A549 treated with ZK216348 at 1 μM for 4 hours (cell line): ENCODE measurements at places on chromosomes 7 and 10. TPM values are rescaled to one million over a fixed set of nuclear protein-coding genes. Genes with fewer than 3 reads are reported as not detected.

C7orf57 gene
- 0.20 to 0.67 TPM (median 0.31 TPM) in 5 replicates for total RNA-seq

PRKAR2B gene
- total RNA-seq: 1.5 to 3.8 TPM (median 3.0 TPM) in 5 replicates

OR6V1 gene
- total RNA-seq: not detected in 5 replicates

ADRB1 gene
- 0.70 to 1.4 TPM (median 1.2 TPM) in 5 replicates for total RNA-seq

ZNF804B gene
- not detected in 5 replicates for total RNA-seq

PARG gene
- 15.0 to 22.7 TPM (median 18.2 TPM) in 5 replicates for total RNA-seq

ATOH7 gene
- total RNA-seq: 0.18 to 0.31 TPM (median 0.22 TPM) in 5 replicates

CDHR3 gene
- 4.7 to 5.8 TPM (median 5.4 TPM) in 5 replicates for total RNA-seq

VAX1 gene
- total RNA-seq: 1.3 to 1.6 TPM (median 1.4 TPM) in 5 replicates

CHST15 gene
- 7.3 to 9.4 TPM (median 8.8 TPM) in 5 replicates for total RNA-seq

CNPY1 gene
- not detected in 5 replicates for total RNA-seq

GRID1 gene
- total RNA-seq: 0.11 to 0.41 TPM (median 0.20 TPM) in 4 of 5 replicates, not detected in the other

WAPL gene
- 13.0 to 17.8 TPM (median 14.6 TPM) in 5 replicates for total RNA-seq

WDFY4 gene
- not detected in 5 replicates for total RNA-seq

CHCHD2 gene
- 519 to 707 TPM (median 628 TPM) in 5 replicates for total RNA-seq

GSAP gene
- total RNA-seq: 2.7 to 4.0 TPM (median 2.8 TPM) in 5 replicates

CLDN15 gene
- 6.5 to 14.6 TPM (median 12.5 TPM) in 5 replicates for total RNA-seq

PHF14 gene
- total RNA-seq: 18.5 to 22.9 TPM (median 22.0 TPM) in 5 replicates

RET gene
- total RNA-seq: 0.37 to 0.80 TPM (median 0.59 TPM) in 5 replicates

HMX3 gene
- total RNA-seq: 0.14 TPM in 1 of 5 replicates, not detected in the others

KCNH2 gene
- 0.71 to 1.2 TPM (median 0.98 TPM) in 5 replicates for total RNA-seq

ZNF727 gene
- total RNA-seq: not detected in 5 replicates

TECTB gene
- not detected in 5 replicates for total RNA-seq

EN2 gene
- 0.62 to 1.0 TPM (median 0.96 TPM) in 5 replicates for total RNA-seq

HKDC1 gene
- 10.6 to 19.1 TPM (median 12.9 TPM) in 5 replicates for total RNA-seq

TCAF2 gene
- total RNA-seq: 0.27 to 0.75 TPM (median 0.53 TPM) in 5 replicates
